ENCODE measurements at places on chromosomes 7 and 10.

DNA sequence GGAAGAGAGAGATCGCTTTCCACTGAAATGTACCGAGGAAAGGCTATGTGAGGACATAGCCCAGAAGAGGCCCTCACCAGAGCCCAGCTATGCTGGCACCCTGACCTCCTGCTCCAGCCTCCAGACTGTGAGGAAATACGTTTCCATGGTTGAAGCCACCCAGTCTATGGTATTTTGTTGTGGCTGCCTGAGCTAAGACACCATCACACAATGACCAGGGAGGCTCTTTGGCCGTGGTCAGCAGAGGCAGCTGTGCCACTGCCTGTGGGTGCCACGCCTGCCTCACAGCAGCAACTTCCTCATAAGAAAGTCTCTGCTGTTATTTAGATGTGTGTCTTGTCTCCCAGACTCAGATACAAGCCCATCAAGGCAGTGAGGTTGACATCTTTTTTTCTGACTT, 182.7 kb upstream of the PLXNA4 start:
- DNase-seq: no peak

- DNase-seq: no peak
Observed at GRCh38 chr10:126673565-126673964, 3.1 kb upstream of the C10orf90 start.

- DNase-seq: no peak
Observed at GRCh38 chr10:11521860-11522259, 89.6 kb downstream of the USP6NL start.

DNA sequence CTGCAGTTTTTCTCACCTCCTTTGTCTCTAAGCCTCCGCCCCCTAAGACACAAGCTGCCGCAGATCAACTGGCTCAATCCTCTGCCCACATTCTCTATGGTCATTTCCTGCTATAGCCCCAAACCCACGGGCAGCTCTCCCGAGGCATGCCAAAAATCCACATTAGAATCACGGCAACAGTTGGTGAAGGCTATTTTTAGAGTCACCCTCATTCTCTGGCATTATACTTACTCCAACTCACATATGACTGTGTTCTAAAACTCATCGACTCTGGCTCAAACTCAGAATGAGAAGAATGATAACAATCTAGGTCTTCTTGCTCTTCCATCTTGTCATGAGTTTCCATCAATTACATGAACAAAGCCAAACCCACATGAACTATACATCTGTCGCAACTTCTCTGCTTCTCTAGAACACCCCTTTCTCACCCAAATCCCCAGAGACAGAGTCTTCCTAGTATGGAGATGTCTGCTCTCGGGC, 10.9 kb upstream of the KIAA1549 start:
- no peak for DNase-seq

DNA sequence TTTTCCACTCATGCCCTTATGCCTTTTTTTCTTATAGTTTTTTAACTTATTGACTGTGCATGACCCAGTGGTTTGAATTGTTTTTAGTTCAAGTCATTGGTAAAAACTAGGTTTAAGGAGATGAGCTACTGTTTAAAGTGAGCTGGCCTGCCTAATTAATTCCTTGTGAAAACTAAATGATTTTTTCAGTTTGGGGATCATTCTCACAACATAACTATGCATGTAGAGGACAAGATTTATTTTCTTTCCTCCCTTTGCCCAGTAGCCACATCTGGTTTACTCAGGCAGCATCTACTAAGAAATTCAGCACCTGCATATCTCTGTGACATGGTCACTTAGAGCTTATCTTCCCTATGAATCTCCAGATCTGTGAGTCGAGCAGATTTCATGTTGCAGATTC, 1.7 kb downstream of the ADO start:
- DNase-seq: no peak

GRCh38 chr7:93047514-93048099, 70.2 kb downstream of the SAMD9 start:
- no peak for DNase-seq

DNA sequence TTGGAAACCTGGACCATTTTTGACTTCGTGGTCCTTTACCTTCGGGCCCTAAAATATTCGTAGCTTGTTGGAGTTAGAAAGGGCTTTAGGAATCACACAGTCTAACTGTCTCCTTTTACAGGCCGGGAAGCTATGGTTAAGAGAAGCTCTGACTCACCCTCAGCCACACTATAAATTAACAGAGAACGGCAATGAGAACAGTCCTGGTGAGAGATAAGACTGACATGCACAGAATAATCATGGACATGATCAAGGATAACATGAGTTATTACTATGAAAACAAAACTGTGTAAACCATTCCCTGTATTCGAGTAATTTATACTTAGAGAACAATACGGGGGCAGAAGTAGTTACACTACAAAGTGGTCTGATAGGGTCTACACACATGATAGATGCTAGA, 162.5 kb upstream of the MALRD1 start:
- DNase-seq: no peak

- DNase-seq: no peak
Observed at GRCh38 chr10:126135177-126135576, 238.8 kb downstream of the FANK1 start.
